ENCODE measurements at places on chromosomes 6 and 20.

GRCh38 chr6:148347441-148348054 lies 4.9 kb downstream of the SASH1 start:
- DNase-seq: no peak

- DNase-seq: no peak
Observed at GRCh38 chr6:5201271-5201670, 59.5 kb downstream of the LYRM4 start.

DNA sequence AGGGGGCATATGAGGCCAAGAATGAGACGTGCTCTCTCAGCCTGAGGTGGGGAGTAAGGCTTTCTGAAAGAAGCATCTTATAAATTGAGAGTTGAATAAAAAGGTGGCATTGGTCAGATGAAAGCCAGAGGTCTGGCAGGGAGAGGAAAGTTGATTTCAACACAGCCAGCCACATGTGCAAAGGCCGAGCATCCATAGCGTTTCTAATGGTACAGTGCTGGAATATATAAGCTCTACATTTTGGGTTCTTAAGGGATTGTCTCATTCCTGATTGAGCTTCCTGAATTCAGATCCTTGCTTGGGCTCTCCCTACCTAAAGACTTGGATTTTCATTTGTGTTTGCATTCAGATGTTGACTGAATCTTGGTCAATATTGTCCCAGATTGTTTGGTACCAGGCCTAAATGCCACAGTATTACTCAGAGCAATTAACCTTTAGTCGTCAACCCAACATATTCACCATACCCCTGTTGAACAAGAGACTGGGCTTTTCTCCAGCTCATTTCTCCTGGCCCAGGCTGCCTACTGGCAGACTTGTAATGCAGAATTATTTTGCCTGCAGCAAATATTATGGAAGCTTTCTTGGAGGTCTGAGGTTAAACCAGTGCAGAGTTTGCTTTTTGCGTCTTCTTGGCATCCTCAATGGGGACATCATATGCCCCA lies 14.5 kb upstream of the BCAS1 start:
- DNase-seq: no peak

- DNase-seq: no peak
Observed at GRCh38 chr6:160260803-160261450, 2.3 kb upstream of the SLC22A2 start.

- peak; percentile 53 for DNase-seq
Observed at GRCh38 chr6:111503194-111503593, 20.2 kb upstream of the REV3L start.

DNA sequence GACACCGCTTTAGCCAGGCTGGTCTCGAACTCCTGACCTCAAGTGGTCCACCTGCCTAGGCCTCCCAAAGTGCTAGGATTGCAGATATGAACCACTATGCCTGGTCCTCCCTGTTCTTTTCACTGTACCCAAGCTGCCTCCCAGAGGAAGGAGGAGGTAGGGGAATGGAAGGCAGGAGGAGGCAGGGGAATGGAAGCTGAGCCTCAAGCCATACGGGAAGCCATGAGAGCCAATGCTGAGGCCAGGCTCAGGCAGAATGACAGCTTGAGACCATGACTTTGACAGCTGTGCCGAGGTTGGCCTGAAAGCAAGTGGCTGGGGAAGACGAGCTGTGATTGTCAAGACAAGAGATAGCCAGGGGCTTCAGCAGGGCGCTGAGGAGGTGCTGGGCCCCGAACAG lies 13.6 kb upstream of the ZNF335 start:
- no peak for DNase-seq

DNA sequence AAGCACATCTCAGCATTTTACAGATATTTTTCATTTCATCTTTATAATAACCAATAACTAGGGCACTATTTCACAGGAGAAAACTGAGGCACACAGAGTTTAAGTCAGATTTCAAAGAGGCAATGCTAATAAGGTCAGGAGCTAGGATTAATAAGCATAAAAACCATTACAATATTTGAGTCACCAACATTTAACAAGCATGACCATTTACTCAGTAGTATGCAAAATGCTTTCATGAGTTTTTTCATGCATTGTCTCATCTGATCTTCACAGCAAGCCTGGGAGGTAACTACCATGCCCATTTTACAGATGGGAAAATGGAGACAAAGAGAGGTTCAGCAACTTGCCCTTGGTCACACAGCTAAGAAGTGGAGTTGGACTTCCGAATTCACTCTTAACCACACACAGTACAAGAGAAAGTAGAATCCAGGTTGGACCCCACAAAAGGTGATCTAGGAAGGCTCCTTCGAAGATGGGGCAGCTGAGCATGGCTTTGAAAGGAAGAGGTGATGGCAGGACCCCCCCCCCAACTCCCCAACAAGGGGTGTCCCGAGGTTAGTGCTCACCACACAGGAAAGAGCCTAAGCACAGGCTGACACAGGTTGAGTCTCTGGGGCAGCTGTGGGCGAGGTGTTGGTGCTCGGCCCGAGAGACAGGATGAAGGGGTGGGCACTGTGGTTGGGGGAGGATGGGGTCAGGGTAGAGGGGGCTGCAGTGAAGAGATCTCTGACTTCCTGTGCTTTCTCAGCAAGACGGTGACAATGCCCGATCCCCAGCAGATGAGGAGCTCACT lies 108.8 kb downstream of the PREX1 start:
- no peak for DNase-seq

- no peak for DNase-seq
Observed at GRCh38 chr20:50930139-50930975, 880 bp downstream of the ADNP start.

DNA sequence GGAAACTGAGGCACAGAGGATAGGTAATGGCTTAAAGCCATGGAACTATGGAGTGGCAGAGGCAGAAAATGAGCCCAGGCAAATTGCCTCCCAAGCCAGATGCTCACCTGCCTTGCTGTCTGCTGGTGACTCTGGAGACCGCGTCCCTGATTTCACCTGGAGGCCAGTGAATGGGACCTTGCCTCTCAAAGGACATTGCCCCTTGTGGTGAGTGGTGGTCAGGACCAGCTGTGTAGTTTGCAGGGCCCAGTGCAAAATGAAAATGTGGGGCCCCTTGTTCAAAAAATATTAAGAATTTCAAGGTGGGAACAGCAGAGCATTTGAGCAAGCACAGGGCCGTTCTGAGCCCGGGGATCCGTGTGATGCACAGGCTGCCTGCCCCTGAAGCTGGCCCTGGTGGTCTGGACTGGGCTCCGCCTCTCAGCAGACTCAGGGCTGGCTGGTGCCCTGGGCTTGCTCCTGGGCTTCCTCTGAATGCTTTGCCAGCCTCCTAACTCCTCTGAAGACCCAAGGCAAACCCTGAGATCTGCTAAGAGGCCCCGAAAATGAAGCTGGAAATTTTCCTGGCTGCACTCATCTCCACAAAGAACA lies 19.8 kb upstream of the KCNG1 start:
- no peak for DNase-seq

GRCh38 chr6:113402544-113402943 lies 454.6 kb upstream of the MARCKS start:
- no peak for DNase-seq

- DNase-seq: no peak
Observed at GRCh38 chr20:38809942-38810341, 4.4 kb downstream of the PPP1R16B start.

- DNase-seq: no peak
Observed at GRCh38 chr20:63834491-63834880, 3.4 kb upstream of the ZBTB46 start.

GRCh38 chr6:153485072-153485471 lies 354.0 kb upstream of the RGS17 start:
- no peak for DNase-seq

DNA sequence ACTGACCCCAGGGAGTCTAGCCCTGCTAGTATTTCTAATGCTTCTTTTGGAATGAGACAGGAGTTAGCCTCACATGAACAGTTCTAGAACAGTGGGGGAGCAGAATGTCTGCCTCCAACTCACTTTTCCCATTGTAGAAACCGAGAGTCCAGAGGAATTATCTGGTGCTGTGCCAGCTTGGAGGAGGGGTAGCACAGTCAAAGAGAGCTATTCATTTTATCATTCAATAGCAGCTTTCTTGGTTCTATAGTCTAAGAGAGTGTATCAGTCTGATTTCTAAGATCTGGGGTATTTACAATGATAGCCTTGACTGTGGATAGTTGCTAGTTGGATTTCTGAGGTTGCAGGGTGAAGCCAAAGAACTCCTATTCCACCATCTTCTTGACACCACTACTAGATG lies 448.2 kb downstream of the RFPL4B start:
- DNase-seq: no peak

DNA sequence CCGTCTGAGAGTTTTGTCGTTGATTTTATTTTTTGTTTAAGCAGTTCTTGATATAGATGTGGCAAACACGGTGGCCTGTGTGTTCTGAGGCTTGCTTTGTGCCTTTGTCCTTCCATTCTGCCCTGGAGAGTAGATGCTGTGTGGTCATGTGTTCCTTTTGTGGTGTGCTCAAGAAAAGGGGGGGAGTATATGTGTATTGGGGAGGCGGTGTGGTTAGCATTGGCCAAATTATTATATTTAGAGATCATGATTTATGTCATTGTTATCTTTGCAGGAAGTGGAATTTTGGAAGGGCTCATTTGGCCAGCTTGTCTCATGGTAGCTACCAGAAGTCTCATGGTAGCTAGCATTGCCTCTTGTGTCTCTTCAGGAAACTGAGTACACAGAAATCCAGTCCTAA lies 16.4 kb downstream of the RREB1 start:
- DNase-seq: no peak

- DNase-seq: peak; percentile 61
Observed at GRCh38 chr20:478949-479429, 16.7 kb upstream of the TBC1D20 start.

- DNase-seq: no peak
Observed at GRCh38 chr6:3303795-3304411, 45.2 kb downstream of the PSMG4 start.

DNA sequence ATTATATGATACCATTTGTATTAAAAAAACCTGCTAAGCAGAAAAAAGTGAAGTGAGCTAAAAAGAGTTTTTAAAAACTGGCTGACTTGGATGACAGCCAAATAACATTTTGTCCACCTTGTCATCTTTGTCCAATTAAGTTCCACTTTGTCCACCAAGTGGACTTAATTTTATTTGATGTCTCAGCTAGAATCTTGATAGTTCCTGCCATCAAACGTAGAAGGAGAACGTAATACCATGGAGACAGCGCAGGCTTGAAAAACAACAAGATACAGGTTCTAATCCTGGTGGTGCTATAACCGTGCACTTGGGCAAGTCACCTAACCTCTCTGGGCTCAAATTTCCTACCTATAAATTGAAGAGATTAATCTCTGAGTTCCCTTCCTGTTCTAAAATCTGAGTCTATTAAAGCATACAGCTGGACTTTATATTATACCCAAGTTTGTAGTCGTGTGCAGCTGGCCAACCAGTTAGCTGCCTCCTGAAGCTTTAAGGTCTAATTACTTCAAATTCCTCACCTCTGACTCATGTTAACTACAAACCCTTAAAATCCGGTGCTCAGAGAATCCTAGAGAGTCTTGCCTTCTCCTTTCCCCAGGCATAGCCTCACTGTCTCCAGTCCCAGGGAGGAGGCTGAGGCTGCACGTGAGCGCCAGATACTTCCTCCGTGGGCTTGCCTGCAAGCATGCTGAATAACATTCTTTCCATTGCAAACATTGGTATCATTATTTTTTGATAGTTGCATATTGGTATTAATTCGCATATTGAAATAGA lies 16.8 kb downstream of the TMEM244 start:
- DNase-seq: no peak

GRCh38 chr20:32087070-32087469 lies 22.4 kb upstream of the TM9SF4 start:
- DNase-seq: no peak

DNA sequence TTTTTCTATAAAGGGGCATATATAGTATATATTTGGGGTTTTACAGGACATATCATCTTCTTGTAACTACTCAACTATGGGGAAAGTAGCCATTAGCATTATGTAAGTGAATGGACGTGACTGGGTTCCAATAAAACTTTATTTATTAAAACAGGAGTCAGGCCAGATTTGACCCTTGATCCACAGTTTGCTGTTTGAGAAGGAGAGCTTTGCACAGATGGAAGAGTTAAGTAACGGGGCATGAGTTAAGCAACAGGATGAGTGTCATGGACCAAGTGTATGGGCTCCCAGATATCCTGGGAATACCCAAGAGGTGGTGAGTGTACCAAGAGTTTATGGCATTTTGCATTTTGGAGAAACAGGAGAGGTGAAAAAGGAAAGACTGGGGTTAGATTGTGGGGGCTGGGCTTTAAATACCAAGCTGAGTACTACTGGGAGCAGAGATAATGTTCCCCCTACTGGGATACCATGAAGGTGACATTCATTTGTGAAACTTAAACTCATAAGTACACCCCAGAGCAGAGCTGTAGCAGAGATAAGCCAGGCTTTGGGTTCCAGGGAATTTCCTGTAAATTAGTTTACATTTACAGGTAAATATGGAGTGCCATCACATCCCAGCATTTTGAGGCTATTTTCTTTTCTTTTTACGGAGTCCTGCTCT lies 18.5 kb upstream of the SCUBE3 start:
- DNase-seq: no peak

- DNase-seq: no peak
Observed at GRCh38 chr6:118212451-118213173, 305.5 kb downstream of the SLC35F1 start.

DNA sequence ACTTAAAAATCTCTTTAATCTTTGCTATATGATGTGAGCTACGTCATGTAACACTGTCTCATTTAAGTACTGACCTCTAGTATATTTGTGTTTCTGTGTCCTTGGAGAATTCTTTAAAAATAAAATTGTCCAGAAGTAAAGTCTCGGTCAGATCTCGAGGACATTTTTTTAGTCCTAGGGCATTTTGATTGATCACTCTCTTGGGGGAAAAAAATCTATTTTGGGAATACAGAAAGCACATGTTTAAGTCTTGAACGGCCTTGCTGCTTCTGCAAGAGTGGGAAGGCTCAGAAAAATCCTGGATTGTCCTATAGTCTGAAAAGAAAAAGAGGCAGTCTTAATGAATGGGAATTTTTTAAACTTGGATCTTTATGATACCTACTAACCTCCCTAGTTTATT lies 234.3 kb downstream of the UTRN start:
- DNase-seq: no peak

- DNase-seq: peak; percentile 56
Observed at GRCh38 chr20:15900443-15900842, 672.8 kb downstream of the KIF16B start.

DNA sequence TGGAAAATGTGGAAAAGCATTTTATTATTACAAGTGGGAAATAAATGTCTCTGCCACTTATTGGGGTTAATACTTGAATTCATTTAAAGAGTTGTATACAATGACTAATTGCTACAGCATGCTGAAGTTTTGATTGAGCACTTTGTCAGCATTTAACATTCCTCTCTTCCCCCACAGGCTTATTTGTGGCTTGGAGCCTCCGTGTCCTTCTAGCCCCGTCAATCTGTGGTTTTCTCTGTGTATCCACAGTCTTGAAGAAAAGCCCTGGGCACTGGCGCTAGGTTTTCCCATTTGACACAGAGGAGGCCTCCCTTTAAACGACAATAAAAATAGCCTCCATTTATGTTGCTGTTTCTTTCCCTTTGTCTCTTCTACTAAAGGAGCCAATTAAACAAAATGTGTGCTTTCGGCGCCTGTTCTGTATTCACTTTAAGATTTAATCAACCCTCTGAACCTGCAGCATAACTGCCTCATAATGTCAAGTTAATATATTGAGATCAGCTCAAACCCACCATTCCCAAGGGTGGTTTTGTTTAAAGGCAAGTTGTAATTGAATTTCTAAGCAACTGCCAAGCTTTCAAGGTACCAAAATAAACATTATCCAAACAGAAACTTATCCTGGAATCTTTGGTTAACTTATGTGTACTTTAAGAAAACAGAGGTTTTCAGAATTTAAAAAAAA lies 326.6 kb upstream of the RNF24 start:
- peak; percentile 73 for DNase-seq

- no peak for DNase-seq
Observed at GRCh38 chr6:19102936-19103335, 715.8 kb downstream of the RNF144B start.
